Smooth muscle cell of the umbilical artery (primary cell): ENCODE measurements at places on chromosomes 11 and 22. TPM values are rescaled to one million over a fixed set of nuclear protein-coding genes. Genes with fewer than 3 reads are reported as not detected.

The TMEM191C gene
- total RNA-seq, result 0.30 and 1.6 TPM in 2 replicates

The TSPAN32 gene
- 0.30 TPM in 1 of 2 replicates, not detected in the other for total RNA-seq

The PKDREJ gene
- under 0.01 TPM in 1 of 2 replicates, not detected in the other for total RNA-seq

The AGBL2 gene
- total RNA-seq, result 0.30 and 2.0 TPM in 2 replicates

The ST14 gene
- total RNA-seq, result not detected in 2 replicates

The OR56A1 gene
- under 0.01 TPM in 1 of 2 replicates, not detected in the other for total RNA-seq

The CEND1 gene
- 0.89 and 1.8 TPM in 2 replicates for total RNA-seq

The CCDC81 gene
- total RNA-seq, result 6.5 and 7.7 TPM in 2 replicates

The TMEM218 gene
- total RNA-seq, result 22.4 and 28.2 TPM in 2 replicates

The GAL gene
- total RNA-seq, result 0.59 and 0.74 TPM in 2 replicates

The FGF3 gene
- total RNA-seq, result not detected in 2 replicates

The MLC1 gene
- total RNA-seq, result 0.18 and 0.59 TPM in 2 replicates

The SYT7 gene
- total RNA-seq, result 0.59 and 11.1 TPM in 2 replicates

The SEPTIN5 gene
- 14.8 and 27.3 TPM in 2 replicates for total RNA-seq

The LRRC4C gene
- 0.18 TPM in 1 of 2 replicates, not detected in the other for total RNA-seq

The SYTL2 gene
- total RNA-seq, result 14.3 and 22.7 TPM in 2 replicates

The DENND6B gene
- total RNA-seq, result 1.5 and 2.3 TPM in 2 replicates

The CHEK1 gene
- total RNA-seq, result 16.3 and 32.5 TPM in 2 replicates

The OR52I2 gene
- total RNA-seq, result not detected in 2 replicates

The YWHAH gene
- total RNA-seq, result 49.9 and 98.7 TPM in 2 replicates

The RGL4 gene
- total RNA-seq, result not detected in 2 replicates

The KCNQ1OT1 gene
- 5.0 and 6.1 TPM in 2 replicates for total RNA-seq

The MMP12 gene
- 0.18 and 1.2 TPM in 2 replicates for total RNA-seq

The CADM1 gene
- total RNA-seq, result 8.4 and 65.3 TPM in 2 replicates
